Esophagus mucosa (tissue), 1 donor: ENCODE measurements at places on chromosomes 3 and 15. TPM values are rescaled to one million over a fixed set of nuclear protein-coding genes. Genes with fewer than 3 reads are reported as not detected.

Gene MYZAP
- total RNA-seq, result 19.8 TPM

DNA sequence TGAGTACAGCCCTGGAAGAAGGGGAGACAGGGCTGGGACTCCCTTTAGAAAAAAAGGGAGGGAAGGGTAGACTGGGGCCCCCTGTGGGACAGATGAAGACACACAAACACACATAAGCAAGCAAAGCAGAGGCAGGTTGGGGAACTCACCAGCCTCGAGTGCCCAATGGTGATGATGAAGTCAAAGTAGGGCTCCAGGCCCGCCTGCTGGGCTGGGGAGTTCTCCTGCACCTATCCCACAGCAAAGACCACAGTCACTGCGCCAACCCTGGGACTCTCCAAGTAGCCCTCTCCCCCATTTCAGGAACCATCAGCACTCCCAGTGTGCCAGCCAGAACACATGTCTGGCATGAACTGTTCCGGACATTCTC lies 4.1 kb downstream of the GORASP1 start:
- ATAC-seq, result no peak

- no peak for ATAC-seq
Observed at GRCh38 chr3:13296662-13297061, 123.5 kb downstream of the NUP210 start.

GRCh38 chr3:125641891-125642290 lies 46.6 kb upstream of the OSBPL11 start:
- no peak for ATAC-seq

- no peak for ATAC-seq
Observed at GRCh38 chr15:67579164-67579563, 36.7 kb downstream of the MAP2K5 start.

DNA sequence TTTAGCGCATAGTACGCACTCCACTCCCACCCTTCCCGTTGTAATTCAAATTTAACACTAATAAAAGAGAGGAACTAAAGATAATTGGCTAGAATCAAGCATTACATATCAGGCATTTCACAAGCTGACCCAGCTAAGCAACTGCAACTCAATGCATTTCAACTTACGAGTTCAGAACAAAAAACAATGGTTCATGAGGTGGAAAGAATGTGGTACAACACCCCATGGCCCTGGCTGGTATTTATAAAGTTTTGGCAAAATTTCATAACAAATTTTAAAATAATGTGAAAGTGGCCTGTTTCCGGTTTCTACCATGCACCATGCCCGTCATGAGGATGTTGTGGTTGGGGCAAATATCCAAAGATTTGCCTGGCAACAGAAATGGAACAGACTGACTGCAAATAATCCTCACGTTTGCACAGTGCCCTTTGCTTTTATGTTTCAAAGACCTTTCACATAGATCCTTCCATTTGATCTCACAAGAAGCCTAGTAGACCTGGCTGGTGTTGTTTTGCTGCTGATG lies 455.3 kb upstream of the NR2F2 start:
- ATAC-seq, result no peak

Gene NR2E3
- total RNA-seq, result 0.56 TPM

Gene EOMES
- 0.12 TPM for total RNA-seq

DNA sequence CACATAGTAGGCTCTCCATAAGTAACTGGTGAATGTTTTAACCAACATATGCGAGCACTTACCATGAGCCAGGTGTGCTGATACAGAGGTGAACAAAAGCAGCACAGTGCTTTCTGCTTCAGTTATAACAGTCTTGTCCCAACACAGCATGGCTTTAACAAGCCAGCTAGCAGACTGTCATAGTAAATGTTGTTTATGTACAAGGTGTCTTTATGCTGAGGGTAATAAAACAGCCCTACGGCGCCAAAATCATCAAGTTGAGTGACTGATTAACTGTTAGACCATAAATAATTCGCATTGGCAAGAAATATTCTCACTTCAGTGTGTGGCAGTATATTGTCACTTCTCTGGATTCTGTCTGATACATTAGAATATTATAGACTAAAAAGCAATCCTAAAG lies 646.0 kb upstream of the CFAP20DC start:
- ATAC-seq, result no peak

Gene MYO5C
- total RNA-seq, result 19.7 TPM

Gene AGTR1
- 0.24 TPM for total RNA-seq

- ATAC-seq, result no peak
Observed at GRCh38 chr3:69250014-69250413, 127.6 kb upstream of the LMOD3 start.

DNA sequence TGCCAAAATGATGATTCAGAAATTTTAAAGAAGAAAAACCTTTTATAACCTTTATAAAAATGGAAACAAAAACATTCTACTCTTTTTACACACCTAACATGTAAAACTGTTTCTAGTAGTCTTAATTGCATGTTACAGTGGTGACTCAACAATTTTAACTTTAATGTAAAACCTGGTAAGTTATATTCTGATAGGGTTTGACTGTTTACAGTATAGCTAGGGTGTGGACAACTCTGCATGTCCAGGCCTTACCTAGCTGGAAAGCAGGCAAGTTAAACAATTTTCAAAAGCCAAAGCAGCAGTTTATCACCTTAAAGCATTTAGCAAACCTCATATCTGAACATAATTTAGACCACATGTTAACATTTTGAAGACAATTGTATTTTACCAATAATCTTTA lies 328.5 kb downstream of the NEK10 start:
- ATAC-seq, result peak; percentile 65

Gene SPESP1
- 0.52 TPM for total RNA-seq

DNA sequence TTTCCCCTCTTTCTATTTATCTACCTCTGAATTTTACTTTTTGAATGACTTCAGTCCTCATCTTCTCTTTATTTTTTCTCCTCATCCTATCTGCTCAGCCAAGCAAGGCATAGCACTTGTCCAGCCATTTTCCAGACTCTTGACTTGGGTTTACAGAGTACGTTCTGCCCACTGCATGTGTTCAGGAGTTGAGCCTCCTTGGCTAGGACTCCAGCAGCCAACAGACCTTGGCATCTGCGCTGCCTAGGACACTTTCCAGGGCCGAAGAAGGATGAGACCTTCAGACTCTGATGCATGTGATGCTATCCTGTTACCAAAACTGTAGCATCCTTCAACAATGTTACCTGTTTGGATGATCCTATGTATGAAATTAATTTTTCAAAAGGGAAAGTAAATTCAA lies 59.7 kb downstream of the HES1 start:
- ATAC-seq, result no peak

GRCh38 chr15:80328496-80328895 lies 75.7 kb upstream of the ARNT2 start:
- ATAC-seq, result no peak

Gene REC114
- not detected for total RNA-seq

- no peak for ATAC-seq
Observed at GRCh38 chr3:58492494-58492905, 604 bp downstream of the KCTD6 start.

DNA sequence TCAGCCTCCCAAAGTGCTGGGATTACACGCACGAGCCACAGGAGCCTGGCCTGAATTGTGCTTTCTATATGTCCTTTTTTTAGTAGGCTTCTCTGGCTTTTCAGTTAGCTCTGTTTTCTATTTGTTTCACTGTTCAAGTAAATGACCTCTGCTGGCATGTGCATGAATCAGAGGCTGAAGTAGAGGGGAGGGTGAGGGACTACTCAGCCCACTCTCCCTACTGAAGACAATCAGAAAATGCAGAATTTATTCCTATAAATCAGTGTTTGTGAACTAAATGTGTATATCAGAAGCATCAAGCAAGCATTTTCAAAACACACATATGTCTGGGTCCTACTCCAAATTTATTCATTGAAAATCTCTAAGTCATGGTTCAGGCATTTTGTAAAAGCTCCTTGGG lies 45.0 kb downstream of the ZMAT3 start:
- ATAC-seq, result no peak

GRCh38 chr3:127529346-127530188 lies 61.0 kb downstream of the TPRA1 start:
- no peak for ATAC-seq
